Activated CD8-positive, alpha-beta memory T cell treated with anti-CD3 and anti-CD28 coated beads for 24 hours (primary cell): ENCODE measurements at places on chromosomes 11 and 22.

DNA sequence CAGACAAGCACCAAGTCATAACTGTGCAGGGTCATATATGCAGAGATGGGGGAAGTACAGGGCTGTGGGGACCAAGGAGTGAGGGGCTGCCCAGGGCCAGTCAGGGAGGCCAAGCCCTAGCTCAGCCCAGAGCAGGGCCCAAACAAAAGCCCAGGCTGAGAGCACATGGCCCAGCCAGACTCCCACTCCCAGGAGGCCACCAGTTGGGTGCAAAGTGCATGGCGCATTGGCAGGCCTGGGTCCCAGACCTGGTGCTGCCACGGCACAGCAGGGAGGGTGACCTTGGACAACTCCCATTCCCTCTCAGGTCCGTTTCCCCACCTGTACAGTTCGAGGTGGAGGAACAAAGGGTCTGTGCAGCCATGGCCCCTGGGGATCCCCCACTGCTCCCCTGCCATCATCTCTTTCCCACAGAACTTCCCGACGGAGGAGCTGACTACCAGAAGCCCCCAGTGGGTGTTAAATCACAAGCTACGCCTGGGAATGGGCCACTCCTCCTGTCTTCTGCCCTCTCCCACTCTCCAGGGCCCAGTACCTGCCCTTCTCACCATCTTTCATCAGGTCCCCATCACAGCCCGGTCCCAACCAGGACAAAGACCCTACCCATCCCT is 608 bp downstream of the NIPSNAP1 start:
- peak; percentile 70 for DNase-seq

DNA sequence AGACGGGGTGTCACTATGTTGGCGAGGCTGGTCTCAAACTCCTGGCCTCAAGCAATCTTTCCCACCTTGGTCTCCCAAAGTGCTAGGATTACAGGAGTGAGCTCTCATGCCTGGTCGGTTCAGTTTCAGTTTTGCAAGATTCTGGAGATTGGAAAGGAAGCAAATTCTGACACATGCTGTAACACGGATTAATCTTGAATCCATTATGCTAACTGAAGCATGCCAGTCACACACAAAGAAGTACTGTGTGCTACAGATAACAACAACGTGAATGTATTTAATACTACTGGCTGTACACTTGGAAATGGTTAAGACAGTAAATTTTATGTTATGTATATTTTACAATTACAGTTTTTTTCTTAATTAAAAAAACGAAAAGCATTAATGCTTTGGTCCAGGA is 107.6 kb downstream of the MED15 start:
- DNase-seq: no peak

DNA sequence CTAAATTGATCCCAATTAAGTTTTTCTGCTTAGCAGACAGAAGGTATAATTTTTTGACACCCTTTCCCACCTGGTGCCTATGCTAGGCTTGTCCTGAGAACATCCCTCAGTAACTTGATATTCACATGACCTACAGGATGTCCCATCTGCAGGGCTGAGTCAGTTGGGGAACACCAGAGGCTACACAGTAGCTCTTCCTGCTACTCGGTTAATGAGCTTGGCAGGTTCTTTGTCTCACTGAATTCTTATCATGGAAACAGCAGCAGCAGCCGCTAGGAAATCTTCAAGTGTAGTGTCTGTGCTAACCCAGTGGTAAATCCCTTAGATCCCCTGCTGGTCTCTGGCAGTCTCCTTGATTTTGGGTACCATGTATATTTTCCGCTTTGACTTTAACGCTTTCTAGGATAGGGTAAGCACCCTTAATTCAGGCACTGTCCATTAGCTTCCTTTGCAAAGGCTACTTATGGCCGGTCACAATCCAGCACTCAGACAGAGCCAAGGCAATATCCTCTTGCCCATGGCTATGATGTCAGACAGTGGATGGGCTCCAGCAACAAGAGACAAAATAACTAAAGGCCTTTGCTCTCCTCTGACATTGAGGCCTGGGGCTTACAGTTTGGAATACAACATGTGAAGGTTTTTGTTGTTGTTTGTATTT is 8.5 kb downstream of the MRPL16 start:
- no peak for DNase-seq

- no peak for DNase-seq
These were observed 27.8 kb downstream of the PIK3C2A start for GRCh38 chr11:17179970-17180369.

GRCh38 chr11:122676638-122677037 is 21.1 kb downstream of the UBASH3B start:
- DNase-seq: no peak

GRCh38 chr11:7353100-7353499 is 101.4 kb downstream of the SYT9 start:
- DNase-seq: no peak

GRCh38 chr11:60594998-60595642 is 79.9 kb downstream of the MS4A13 start:
- DNase-seq: no peak

- peak; percentile 70 for DNase-seq
These were observed 53.6 kb downstream of the BCR start for GRCh38 chr22:23233752-23234408.

DNA sequence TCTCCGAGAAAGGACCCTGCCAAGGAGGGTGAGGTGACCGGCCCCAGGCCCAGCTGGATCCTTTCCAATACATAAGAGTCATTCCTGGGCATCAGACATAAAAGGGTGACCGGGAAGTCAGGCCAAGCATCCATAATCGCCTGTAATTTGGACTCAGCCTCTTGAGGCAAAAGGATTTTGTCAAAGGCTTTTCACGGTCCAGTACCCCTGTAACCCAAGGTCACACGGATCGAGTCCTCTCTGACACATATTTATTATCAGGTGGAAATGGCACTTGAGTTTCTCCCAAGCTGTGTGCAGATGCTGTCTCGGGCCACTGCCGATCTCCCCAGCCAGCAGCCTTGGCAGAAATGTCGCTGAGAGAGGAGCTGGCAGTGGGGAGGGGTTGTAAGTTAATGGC is 556.5 kb downstream of the MN1 start:
- DNase-seq: no peak

DNA sequence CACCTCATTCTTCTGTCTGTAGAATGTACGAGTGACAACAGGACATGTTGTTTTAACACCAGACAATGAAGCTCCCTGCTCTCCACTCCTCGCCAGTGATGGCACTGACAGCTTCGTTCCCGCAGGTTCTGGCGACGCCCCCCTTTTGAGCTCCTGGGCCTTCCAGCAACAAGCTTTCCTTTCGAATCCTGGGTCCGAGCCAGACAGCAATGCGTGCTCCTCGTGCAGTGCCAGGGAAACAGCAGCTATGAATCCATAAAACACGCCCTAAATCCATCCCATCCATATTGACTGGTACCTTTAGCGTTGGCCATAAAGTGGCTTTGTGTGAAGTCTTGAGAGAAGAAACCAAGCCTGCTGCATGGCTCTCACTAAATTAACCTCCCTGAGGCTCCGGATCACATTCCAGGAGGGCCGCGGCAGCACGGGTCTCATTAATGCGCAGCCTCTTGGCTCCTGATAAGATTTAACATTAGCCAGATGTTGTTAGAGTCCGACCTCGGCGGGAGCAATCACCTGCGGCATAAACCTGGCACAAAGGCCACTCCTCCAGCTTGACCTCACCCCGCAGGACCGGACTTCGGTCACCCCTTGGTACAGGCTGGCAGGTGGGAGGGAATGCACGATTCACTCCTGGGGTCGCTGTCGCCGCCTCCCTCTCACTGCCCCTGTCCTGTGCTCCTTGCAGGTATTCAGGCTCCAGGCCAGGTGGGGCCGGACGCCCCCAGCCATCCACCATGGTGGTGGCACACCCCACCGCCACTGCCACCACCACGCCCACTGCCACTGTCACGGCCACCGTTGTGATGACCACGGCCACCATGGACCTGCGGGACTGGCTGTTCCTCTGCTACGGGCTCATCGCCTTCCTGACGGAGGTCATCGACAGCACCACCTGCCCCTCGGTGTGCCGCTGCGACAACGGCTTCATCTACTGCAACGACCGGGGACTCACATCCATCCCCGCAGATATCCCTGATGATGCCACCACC is 50.1 kb downstream of the MACROD1 start:
- no peak for DNase-seq

GRCh38 chr11:44538375-44539054 is 26.9 kb upstream of the CD82 start:
- peak; percentile 90 for DNase-seq

GRCh38 chr11:12411806-12412727 is 34.7 kb downstream of the PARVA start:
- peak; percentile 61 for DNase-seq

- no peak for DNase-seq
These were observed 742 bp upstream of the BBOX1 start for GRCh38 chr11:27039873-27040272.

GRCh38 chr11:16604794-16605388 is 133.6 kb upstream of the C11orf58 start:
- no peak for DNase-seq

- no peak for DNase-seq
These were observed 52.3 kb downstream of the SHISAL1 start for GRCh38 chr22:44260216-44261035.

GRCh38 chr11:28983780-28984179 is 875.6 kb downstream of the METTL15 start:
- DNase-seq: no peak
